Naive thymus-derived CD4-positive, alpha-beta T cell (primary cell): ENCODE measurements at places on chromosomes 4 and X. TPM values are rescaled to one million over a fixed set of nuclear protein-coding genes. Genes with fewer than 3 reads are reported as not detected.

Gene ITM2A
- polyA plus RNA-seq = 837 TPM

Gene SUPT20HL2
- not detected for polyA plus RNA-seq

Gene BRS3
- polyA plus RNA-seq = not detected

Gene FHIP1A
- polyA plus RNA-seq = not detected

Gene POF1B
- not detected for polyA plus RNA-seq

Gene ZCCHC4
- polyA plus RNA-seq = 14.6 TPM

Gene IL13RA1
- polyA plus RNA-seq = 0.07 TPM

Gene SPIN4
- polyA plus RNA-seq = 0.40 TPM

Gene NAA11
- polyA plus RNA-seq = not detected

Gene SPARCL1
- not detected for polyA plus RNA-seq

Gene MAGEC2
- polyA plus RNA-seq = not detected

Gene DUSP21
- polyA plus RNA-seq = not detected

Gene UGT2A3
- polyA plus RNA-seq = not detected

Gene SLITRK4
- not detected for polyA plus RNA-seq

Gene SSX2B
- polyA plus RNA-seq = not detected

Gene CYTL1
- polyA plus RNA-seq = not detected

Gene SPANXD
- polyA plus RNA-seq = not detected

Gene GAGE12F
- polyA plus RNA-seq = not detected

Gene RAB40A
- polyA plus RNA-seq = not detected

Gene SPON2
- polyA plus RNA-seq = 2.8 TPM
